ENCODE measurements at places on chromosomes 1 and 21. TPM values are rescaled to one million over a fixed set of nuclear protein-coding genes. Genes with fewer than 3 reads are reported as not detected.

Gene OR2T35
- total RNA-seq = not detected

DNA sequence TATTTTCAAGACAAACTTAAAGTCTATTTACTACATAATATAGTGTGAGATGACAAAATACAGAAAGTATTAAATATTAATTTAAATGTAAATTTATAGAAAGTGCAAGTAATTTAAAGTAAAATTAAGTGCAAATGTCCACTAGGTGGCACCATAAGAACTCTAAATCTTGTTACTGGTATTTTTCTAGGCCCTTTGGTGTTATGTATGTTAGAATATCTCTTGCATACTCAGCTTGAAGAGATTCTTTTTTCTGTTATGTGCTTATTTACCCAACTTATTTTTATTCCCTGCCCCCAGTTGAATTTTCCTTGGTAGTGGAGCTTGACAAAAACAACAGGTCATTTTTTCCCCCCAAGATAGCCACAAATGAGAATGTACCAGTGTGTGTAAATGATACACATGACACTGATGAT, 71.5 kb downstream of the RPS6KC1 start:
- no peak for ATAC-seq

DNA sequence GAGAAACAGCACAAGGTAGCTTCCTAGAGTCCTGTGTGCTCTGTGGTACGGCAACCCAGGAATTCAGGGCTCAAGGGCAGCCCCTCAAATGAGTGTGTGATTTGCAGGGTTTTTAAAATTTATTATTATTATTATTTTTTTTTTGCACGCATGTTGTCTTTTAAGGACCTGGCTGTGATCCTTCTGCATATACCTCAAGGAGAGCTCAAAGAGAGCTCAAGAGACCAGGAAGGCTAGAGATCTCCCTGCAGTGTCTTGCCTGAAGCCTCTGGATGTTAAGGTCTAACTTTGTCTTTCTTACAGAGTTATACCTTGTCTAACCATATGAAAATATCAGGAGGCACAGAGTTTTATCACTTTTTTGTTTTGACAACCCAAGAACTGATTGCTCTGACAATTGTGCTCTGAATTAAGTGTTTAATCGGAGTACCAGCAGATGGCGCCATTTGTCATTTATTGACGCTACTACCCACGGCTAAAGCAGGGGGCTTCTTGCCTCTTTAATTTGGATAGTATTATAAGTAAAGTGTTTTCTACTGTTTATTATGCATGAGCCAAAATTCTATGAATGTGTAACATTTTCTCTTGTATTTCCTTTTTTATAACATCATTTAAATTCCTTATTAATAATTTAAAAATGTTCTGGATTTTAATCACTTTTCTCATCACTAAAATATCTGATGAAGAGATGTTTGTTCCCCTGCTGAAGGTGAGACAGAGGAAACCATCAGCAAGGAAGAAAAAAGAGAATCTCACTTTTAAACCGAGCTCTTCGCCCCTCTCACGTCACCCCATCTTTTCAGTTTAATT, 35.8 kb upstream of the LMO4 start:
- peak; percentile 74 for ATAC-seq

Gene HUNK
- total RNA-seq = 17.4 TPM

- ATAC-seq = no peak
Observed at GRCh38 chr1:220012259-220012658, 34.0 kb downstream of the EPRS1 start.

- peak; percentile 48 for ATAC-seq
Observed at GRCh38 chr21:44881198-44881872, 7.8 kb upstream of the PTTG1IP start.

Gene SLC5A9
- not detected for total RNA-seq

Gene ANKRD65
- total RNA-seq = 1.4 TPM

Gene COL9A2
- 5.2 TPM for total RNA-seq

- no peak for ATAC-seq
Observed at GRCh38 chr1:110218739-110219138, 8.6 kb downstream of the KCNC4 start.

Gene WNT9A
- total RNA-seq = 4.3 TPM

- ATAC-seq = peak; percentile 69
Observed at GRCh38 chr1:167627865-167628641, 2.0 kb upstream of the RCSD1 start.

- ATAC-seq = no peak
Observed at GRCh38 chr1:101453844-101454243, 217.0 kb downstream of the S1PR1 start.

DNA sequence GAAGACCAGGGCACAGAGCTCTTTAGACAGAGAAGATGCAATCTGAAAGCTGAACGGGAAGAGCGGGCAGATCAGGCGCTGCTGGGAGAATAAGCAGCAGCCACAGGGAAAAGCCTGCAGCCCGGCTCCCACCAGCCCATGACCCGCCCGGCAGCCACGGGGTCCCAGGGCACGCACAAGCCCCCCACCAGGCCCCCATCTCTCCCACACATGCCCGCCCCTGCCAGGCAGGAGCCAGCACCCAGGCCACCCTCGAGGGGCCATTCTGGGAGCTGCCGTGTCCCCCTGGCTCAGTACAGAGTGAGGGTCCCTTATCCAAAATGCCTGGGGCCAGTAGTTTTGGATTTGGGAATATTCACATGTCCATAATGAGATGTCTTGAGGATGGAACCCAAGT, 16.3 kb downstream of the SLC19A1 start:
- no peak for ATAC-seq

GRCh38 chr1:153585006-153585405, 19.4 kb upstream of the S100A2 start:
- ATAC-seq = no peak

Gene LRRC3
- total RNA-seq = 1.0 TPM

DNA sequence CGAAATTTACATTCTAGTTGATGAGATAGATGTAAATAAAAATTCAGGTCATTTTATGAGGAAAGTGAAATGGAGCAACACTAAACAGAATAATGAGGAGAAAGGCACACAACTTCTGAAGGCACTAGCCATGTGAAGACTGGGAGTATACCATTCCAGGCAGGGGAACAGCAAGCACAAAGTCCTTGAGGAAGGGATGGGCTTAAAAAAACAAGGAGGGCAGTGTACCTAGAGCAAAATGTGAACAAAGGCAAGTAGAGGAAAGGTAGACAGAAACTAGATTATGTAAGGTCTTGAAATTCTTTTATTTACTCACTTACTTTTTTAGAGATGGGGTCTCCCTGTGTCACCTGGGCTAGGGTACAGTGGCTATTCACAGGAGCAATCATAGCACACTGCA, 54.1 kb upstream of the LRIG2 start:
- no peak for ATAC-seq
